ENCODE measurements at places on chromosomes 3 and 15.

DNA sequence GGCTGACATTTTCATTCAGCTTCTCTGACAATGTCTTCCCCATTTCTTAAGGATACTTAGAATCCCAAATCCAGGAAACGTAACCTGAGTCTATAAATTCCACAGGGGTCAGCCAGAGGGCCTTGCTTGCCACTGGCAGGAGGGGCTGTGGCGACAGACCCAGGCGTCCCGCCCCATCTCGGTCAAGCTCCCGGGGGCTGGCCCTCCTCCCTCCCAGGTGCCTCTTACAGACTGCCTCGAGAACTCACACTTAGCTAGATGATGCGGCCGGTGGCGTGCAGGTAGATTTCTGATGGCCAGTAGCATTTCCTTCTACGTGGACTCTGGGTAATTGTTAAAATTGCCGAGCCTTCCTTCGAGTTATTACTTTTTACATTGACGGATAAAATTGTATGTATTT, 172.5 kb downstream of the NSMCE3 start:
- DNase-seq = no peak

DNA sequence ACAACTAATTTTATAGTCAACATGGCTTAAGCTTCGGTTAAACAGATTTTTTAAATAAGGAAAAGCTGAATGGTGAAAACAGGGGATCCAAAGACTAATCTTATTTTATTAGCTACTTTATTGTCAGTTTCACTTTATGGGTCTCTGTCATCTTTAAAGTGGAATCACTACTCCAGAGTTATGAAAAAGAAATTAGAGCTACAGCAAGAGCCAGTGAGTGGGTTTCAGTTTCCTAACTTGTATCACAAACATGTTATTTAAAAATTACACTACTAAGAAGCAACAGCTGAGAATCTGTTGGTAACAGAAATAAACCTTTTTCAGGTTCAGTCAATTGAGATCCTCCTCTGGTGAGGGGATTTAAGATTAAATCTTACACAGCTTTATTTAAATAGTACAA, 10.0 kb downstream of the PHC3 start:
- no peak for DNase-seq

DNA sequence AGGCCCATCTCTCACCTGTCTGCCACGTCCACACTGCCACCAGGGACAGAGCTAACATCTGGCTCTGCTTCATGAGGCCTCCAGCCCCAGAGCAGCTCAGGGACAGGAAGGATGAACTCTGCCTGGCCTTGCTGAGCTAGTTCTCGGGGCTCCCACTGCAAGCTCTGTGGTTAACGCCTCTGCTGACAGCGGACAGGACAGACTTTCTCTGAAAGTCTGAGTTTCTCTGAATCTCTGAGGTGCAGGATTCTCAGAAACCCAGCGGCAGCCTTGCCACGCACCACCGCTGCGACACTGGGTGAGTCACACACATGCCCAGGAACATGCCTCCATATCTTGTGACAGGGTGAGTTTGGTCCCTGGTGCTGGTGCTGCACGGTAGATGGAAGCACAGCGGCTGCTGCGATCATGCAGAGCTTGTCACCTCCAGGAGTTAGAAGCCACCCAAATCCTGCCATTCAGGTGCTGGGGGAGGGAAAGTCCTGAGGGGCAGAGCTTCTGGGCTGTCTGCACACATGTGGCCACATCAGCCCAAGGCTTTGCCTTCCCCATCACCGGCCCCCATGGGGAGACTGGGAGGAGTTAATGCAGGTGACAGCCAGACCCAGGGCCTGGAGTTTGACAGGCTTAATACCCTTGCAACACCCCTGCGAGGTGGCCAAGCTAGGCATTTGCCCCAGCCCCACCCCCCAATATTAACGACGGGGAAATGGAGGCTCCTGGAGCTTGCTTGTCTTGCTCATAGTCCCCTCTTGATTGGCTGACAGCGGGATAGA, 267.0 kb downstream of the PLCL2 start:
- peak; percentile 80 for DNase-seq

- DNase-seq = peak; percentile 91
These were observed at the start of gene TBC1D2B for GRCh38 chr15:78077053-78077870. TSS of gene TBC1D2B (minus strand) at chr15:78077711. CDS start at chr15:78077652, 59 bp downstream.

- no peak for DNase-seq
These were observed 166.7 kb upstream of the SGO1 start for GRCh38 chr3:20352546-20353179.

DNA sequence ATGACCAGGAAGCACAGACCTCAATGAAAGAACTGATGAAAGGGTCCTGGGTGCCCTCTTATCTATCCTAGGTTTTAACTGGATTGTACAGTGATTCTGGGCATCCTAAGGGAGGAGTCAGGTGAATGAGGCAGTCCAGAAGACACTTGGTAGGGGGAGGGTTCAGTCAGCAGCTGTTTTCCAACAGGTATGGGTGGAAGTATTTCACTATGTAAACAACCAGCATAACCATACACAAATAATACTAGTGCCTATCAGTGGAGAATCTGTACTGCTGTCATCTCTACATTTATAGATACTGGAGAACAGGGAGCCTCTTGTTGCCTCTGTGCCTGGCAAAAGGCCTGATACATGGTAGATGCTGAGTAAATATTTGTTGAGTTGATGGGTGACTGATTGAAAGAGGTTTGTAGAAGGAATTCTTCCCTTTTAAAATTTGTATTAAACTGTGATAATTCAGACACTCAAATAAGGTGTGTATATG, 328.5 kb downstream of the RBMS3 start:
- DNase-seq = no peak

- DNase-seq = no peak
These were observed 650 bp downstream of the PYGO1 start for GRCh38 chr15:55587321-55588069.

GRCh38 chr3:20056725-20057611, 16.7 kb downstream of the KAT2B start:
- no peak for DNase-seq

DNA sequence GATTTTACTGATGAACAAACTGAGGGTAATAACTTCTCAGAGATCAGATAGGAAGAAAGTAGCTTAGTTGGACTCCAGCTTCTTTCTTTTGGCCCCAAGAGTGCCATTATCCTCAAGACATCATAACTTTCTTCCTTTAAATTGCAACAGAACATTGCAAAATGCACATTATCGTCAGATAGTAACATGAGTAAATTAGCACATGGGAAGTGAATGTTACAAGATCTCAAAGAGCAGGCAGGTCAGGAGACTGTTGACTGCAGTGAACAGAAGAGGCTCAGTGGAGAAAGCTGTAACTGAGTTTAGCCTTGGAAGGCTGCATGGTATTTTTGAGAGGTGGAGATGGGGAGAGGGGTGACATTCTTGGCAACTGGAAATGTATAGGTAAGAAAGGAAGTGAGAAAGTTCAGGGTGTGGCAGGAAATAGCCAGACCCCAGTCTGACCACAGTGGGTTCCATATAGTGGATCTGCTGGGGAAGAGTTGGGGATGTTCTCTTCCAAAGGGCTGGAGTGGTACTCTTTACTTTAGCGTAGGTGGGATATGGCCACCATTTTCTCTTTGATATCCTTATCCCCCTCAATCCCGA, 307.7 kb downstream of the RPLP1 start:
- no peak for DNase-seq

DNA sequence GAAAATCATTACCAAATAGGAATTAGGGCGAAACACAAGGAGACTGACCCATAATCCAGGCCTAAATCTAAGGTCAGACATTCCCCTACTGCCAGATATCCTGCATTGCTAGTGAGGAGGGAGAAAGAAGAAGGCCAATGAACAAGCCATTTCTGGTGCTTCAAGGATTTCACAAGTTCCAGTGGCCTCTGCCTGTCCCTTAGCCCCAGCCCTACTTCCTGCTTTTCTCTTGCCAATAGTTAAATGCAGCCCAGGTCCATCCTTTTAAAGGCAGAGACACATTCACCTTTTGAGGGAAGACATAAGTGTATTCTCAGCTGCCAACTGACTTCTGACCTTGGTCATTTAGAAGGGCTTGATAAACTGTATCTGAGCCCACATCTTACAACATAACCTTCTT, 135.8 kb downstream of the ZNF621 start:
- DNase-seq = no peak

GRCh38 chr15:27683121-27683520, 416.0 kb downstream of the OCA2 start:
- DNase-seq = no peak

DNA sequence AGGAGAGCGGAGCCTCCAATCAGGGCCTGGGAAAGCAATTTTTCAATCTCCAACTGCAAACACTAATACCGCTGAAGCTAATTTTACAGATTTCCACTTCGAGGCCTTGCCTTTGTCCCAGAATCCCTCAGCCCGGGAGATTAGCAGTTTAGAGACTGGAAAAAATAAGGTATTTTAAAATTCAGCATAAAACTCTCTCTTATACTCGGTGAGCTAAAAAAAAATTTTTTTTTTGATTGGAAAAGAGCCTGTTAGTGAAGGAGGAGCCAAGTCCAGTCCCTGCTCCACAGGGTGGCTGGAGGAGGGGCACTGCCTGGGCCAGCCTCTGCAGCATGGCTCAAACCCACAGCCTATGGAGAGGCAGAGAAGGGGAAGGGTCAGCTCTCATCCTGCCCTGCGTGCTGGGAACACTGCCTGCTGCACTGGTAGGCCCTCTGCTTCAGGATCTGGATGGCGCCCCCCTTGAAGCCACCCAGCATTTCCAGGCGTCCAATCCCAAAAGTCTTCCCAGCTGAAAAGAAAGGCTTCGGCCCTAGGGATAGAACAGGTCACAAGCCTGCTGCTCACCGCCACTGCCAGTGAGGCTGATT, 48.9 kb downstream of the CACNA2D2 start:
- DNase-seq = no peak

GRCh38 chr15:90872486-90873184, 4.2 kb downstream of the FURIN start:
- no peak for DNase-seq

DNA sequence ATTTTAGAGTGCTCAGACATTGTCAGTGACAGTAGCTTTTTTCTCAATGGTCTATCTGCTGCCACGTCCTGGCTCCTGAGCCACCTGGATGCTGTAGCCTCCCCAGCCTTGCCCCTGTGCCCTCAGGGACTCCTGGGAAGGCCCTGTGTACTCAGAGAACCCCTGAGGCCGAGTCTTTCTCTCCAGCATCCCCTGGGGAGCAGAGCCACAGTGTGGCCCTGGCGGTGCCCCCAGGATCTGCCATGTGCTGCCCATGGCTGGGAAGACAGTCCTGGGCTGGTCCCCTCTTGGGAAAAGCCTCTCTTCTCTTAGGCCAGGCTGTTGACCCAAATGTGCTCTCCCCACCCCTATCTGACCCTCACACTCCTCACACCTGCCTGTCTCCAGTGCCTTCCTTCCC, 5.0 kb downstream of the MYD88 start:
- no peak for DNase-seq

DNA sequence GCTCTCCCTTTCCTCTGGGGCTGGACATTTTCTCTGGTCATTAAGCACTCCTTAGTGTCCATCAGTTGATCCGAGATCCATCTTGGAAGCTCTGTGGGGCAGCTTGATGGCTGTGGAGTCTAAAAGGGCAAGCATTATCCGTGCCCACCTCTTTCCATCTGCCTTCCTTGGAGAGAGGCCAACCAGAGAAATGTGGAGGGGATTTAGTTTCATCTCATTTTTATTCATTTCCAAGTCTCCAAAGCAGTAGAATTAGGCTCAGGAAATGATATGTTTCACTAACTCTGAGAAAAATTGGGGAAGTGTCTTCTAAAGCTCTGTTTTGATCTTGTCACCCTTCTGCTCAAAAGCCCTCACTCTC, 95.9 kb upstream of the KLHL25 start:
- DNase-seq = no peak

DNA sequence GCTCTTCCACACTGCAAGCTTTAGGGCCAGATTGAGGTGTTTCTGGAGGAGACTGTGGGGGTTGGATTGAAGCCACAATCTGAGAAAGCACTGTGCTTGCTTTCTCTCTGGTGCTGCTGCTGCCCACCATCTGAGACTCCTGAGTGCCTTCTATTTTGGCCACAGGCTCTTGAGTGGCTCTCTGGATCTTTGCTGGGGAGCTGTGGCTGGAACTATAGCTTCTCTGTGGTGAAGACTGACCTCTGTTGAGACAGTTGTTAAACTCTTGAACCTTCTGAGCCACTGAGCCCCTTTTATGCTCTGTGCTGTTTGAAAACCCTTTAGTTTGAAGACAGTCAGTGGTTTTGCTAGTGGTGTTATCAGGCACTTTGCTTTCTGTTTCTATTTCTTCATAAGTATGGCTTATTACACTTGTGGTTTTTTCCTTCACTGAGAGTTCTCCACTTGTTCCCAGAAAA, 108.7 kb upstream of the TSPAN3 start:
- DNase-seq = no peak

DNA sequence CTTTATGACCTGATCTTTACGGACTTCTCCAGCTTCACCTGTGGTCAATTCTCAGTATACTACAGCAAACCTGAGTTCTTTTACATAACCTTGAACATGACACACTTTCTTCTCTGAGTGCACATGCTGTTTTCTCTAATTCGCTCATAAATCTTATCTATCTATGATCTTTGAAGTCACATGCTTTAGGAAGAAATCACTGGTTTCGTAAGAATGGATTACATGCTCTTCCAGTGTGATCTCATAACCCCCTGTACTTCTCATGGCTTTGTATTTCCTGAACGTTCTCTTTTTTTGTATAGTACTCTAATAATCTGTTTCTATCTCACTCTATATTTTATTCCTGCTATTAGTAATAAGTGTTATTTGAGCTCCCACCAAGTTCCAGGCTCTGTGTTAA, 1165.2 kb downstream of the TBL1XR1 start:
- no peak for DNase-seq

DNA sequence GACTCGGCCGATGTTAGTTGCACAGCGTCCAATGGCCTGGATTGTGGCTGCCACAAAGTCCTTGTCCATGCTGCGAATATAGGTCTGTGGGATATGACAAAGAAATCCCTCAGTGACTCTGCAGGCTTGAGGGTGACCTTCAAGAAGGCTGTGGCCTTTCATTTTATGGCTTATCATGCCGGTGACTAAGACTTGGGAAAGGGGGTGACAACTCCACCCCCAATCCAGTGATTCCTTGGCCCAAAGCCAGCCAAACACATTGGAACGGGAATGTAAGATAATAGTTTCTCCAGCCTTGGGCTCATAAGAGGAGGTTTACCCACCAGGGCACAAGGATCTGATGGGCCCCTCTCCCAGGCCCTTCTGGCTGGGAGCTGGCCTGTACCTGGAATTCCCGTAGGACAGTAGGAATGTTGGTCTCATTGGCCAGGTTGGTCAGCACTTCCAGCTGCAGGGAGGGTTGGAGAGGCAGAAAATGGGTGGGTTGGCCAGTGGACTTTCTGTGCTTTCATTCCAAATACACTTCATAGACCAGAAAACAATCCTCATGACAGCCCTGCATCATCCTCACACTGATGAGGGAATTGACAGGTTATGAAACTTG, 30.7 kb upstream of the CPEB1 start:
- peak; percentile 55 for DNase-seq

- no peak for DNase-seq
These were observed 39.0 kb downstream of the IL5RA start for GRCh38 chr3:3071136-3071535.

- DNase-seq = no peak
These were observed 118.2 kb upstream of the PROK2 start for GRCh38 chr3:71903112-71903495.

DNA sequence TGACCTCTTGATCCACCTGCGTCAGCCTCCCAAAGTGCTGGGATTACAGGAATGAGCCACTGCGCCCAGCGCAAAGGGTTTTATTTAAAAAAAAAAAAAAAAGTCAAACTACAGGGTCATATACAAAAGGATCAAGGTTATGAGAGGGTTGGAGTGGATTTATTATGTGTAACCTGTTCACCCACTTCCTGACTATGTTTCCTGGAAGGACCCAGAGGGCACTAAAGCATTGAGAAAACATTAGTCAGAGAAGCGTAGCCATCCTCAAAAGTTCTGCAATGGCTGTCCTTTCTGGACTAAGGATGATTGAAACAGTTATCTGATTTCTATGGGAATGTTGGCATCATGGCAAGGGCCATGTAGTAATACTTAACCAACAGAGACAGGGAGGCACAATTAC, 7.3 kb upstream of the SCAPER start:
- DNase-seq = no peak
